ENCODE measurements at places on chromosomes 16 and 17.

- no peak for DNase-seq
These were observed 69.3 kb downstream of the COX10 start for GRCh38 chr17:14138649-14139048.

DNA sequence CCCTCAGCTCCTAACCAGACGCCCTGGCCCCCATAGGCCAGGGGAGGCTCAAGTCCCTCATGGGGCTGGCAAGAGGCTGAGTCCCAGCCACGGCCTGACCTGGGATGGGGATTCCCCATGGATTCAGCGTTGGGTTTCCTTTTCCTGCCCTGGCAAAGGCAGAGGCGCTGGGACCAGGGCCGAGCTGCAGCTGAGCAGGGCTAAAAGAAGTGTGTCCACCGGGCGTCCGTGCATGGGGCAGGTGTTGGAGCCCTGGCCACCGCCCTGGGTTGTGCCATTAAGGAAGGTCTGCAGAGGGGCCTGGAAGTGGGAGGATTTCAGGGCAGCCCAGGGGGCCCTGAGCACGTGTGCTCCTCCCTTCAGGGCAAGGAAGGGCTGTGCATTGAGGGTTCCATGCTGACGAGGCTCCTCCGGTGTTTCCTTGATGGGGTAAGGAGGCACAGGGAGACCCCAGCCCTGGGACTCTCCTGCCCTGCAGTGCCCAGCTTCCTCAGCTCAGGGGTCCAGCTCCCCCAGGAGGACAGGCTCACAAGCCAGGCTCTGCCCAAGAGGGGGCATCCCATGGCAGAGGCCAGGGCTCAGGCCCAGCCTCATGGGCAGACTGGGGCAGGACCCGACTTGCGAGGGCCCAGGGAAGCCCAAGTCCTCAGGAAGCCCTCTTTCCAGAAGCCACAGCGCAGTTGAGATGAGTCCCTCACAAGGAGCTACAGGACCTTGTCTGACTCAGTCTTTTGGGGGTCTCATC lies 10.1 kb downstream of the TBC1D26 start:
- no peak for DNase-seq

DNA sequence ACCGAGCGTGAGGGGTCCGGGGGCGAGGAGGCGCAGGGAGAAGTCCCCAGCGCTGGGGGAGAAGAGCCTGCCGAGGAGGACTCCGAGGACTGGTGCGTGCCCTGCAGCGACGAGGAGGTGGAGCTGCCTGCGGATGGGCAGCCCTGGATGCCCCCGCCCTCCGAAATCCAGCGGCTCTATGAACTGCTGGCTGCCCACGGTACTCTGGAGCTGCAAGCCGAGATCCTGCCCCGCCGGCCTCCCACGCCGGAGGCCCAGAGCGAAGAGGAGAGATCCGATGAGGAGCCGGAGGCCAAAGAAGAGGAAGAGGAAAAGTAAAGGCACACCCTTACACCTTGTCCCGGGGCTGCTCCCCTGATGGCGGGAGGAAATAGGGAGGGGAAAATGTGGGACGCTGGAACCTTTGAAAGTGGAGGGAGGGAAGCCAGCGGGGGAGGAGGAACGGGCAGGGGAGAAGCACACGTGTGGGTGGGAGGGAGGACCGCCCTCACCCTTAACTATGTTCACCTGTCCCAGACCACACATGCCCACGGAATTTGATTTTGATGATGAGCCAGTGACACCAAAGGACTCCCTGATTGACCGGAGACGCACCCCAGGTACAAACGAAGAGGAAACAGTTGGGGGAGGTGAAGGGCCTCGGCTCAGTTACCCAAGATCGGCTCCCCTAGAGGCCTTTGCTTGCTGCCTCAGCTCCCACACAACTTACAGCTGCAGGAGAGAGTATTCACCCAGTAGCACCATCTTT lies 916 bp downstream of the PAGR1 start:
- DNase-seq = no peak

DNA sequence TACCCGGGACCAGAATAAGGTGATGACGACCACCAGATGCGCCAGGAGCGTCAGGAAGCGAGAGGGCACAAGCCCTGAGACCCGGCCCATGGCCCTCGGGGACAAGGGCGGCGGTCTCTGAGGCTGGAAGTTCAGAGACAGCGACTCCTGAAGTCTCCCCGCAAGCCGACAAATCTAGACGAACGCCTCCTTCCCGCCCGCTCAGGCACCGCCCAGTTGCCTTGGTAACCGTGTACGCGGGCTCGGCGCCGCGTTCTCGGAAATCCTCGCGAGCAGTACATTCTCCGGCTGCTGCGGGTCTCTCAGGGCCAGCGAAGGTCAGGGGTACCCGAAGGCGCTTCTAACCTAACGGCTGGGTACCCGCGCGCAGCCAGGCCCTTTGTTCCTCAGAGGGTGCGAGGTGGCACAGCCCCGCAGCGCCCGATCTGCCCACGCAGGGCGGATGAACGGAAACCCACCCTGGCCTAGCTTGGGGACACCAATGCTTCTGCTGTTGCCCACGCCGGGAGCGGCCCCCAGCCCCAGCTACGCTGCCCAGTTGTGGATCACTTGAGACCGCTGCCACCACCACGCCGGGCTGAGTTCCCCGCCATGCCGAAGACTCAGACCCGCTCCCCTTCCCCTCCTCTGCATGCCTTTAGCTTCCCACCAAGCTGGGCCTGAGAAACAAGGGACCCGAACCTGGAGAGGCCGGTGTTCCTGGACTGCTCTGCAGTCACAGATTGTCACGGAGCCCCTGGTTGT lies at the start of gene TMEM107:
Gene TMEM107 (minus strand): TSS at position 184 of the 744 bp plus-strand sequence. CDS start 94 bp downstream, at position 90.
- DNase-seq = no peak

DNA sequence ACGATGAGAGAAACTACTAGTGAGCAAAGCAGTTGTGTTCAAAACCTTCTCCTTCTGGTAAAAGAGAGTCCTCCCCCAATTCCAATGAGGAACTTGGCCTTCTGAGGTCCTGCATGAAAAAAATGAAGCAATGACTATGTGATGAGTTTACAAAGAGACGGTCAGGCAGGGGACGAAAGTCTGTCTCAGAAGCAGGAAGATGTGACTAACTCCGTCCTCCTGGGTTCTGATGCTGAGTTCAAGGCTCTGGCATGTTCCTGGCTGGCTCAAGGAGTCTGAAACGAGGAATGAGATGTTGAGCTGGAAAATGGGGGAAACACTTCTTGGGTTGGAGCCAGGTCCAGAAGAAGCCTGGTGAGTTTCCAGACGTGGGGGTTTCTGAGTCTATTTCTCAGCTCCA lies 129.6 kb downstream of the CPPED1 start:
- DNase-seq = no peak

- DNase-seq = no peak
These were observed 19.5 kb upstream of the MSI2 start for GRCh38 chr17:57236686-57237299.

DNA sequence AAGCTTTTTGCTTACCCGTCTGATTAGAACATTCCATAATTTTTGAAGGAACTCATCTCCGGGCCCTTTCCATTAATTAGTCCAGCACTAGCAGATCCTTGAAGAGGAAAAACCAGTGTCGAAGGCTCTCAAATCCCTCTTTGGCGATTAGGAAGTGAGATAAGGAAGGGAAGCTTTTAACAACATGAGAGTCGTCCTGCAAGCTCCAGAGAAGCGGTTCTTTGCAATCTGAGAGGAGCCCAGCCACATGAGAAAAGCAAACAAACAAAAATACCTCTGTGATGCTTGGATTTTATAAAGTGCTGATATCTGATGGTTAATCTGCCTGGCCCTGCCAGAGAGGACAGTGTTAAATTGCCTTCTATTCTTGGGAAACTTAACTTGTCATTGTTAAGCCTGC lies 339.8 kb upstream of the SALL1 start:
- no peak for DNase-seq

DNA sequence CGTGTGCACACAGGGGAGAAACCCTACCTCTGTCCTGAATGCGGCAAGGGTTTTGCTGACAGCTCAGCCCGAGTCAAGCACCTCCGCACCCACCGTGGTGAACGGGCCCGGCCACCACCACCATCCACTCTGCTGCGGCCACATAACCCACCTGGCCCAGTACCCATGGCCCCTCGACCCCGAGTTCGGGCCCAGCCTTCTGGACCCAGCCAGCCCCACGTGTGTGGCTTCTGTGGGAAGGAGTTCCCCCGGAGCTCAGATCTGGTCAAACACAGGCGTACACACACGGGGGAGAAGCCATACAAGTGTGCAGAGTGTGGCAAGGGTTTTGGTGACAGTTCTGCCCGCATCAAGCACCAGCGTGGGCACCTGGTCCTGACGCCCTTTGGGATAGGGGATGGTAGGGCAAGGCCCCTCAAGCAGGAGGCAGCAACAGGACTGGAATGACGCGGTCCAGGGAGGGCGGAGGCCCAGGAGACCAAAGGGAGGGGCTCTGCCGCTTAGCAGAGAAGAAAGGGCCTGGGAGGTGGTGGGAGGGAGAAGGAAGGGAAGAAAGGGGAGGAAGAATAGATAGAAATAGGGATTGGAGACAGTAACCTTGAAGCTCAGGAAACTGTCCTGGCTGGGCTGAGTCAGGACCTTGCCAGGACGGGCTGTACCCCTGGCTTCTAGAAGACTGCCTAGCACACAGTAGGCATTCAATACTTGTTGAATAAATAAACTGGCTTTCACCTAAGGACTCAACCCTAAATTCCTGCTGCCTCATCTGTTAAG lies 3.6 kb downstream of the ZNF48 start:
- no peak for DNase-seq

GRCh38 chr16:85921026-85921425 lies 22.1 kb downstream of the IRF8 start:
- DNase-seq = no peak

DNA sequence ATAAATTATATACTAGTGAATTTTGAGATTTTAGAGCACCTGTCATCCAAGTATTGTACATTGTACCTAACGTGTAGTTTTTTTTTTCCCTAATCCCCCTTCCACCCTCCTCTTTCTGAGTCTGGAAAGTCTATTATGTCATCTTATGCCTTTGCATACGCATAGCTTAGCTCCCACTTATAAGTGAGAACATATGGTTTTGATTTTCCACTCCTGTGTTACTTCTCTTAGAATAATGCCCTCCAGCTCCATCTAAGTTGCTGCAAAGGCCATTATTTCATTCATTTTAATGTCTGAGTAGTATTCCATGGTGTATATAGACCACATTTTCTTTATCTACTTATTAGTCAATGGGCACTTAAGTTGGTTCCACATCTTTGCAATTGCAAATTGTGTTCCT lies 177.0 kb upstream of the C16orf82 start:
- DNase-seq = no peak

DNA sequence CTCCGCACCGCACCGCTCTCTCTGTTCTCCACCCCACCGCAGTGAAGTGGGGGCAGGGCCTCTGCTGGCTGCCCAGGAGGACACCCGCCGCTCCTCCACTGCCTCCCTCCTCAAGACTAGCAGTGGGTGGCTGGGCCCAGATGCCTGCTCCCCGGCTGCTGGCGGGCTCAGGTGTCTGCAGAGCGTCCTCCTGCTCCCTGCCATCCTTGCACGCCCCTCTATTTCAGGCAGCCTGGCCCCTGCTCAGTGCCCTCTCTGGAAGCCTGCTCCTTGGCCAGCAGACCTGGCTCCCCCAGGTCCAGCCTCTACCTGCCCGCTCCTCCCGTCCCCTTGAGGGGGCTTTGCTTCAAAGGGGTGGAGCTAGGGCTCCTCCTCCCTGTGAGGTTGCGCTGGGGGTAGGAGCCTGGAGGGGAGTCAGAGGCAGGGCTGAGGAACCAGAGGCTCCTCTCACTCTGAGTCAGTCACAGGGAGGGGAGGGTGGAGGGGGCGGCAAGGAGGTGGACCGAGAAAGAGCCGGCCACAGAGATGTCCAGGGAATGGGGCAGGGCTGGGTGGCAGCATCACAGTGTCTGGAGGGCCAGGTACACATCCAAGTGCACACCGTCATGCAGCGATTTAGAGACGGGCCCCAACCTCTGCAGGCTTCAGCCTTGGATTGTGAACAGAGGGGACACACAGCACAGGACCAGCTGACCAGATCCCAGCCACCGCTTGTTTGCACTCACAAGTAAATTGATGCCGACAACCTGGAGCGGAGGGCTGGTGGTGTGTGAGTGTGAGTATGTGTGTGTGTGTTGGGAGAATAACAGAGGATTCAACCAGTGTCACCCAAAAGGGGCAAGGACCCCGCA lies 9.8 kb upstream of the TMEM92 start:
- no peak for DNase-seq

- no peak for DNase-seq
These were observed 12.2 kb downstream of the ABCC1 start for GRCh38 chr16:15961571-15962090.

DNA sequence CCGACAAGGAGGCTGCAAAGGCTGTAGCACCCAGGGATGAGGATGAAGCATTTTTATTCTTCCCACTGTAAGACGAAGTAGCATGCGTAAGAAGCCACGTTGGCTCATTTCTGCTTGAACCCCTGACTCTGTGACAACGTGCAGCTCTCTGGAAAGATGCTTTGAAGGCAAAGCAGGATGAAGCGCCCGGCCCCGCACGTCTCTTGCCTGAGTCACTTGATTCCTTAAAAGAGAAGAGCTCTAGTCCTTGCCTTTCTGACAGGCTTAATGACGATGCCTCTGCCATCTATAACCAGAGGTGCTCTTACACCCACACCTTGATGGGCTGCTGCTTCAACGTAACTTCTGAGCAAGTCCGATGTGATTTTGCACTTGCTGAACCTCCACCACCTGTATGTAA lies 76.7 kb upstream of the MED9 start:
- no peak for DNase-seq

GRCh38 chr16:85452364-85453193 lies 160.5 kb upstream of the GSE1 start:
- DNase-seq = no peak

- no peak for DNase-seq
These were observed 59.0 kb upstream of the CACNG5 start for GRCh38 chr17:66775881-66776400.

DNA sequence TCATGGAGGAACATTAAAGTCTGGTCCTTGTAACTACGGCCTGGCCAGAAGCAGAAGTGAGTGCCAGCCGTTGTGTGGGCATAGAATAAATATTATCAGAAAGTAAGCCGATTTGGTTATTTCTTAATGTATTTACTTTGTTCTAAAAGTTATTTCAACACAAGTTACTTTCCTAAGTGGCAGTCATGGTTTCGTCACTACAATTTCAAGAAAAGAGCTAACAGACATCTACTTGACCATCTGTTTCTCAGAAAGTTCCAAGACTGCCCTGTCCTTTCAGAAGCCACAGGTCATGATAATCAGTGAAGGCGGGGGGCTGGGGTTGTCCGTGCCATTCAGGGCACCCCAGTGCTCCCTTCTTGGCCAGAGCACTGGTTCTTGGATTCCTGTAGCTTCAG lies 14.9 kb upstream of the FASN start:
- no peak for DNase-seq

GRCh38 chr17:48472411-48473281 lies 42.6 kb upstream of the SKAP1 start:
- no peak for DNase-seq

GRCh38 chr16:86202760-86203426 lies 303.9 kb downstream of the IRF8 start:
- DNase-seq = no peak

Measured in iPS DF 19.7 (cell line).